Effector memory CD4-positive, alpha-beta T cell (primary cell): ENCODE measurements at places on chromosomes 12 and 14.
A peak's percentile ranks its signal among the peaks of the same experiment; 100 is the strongest.

DNA sequence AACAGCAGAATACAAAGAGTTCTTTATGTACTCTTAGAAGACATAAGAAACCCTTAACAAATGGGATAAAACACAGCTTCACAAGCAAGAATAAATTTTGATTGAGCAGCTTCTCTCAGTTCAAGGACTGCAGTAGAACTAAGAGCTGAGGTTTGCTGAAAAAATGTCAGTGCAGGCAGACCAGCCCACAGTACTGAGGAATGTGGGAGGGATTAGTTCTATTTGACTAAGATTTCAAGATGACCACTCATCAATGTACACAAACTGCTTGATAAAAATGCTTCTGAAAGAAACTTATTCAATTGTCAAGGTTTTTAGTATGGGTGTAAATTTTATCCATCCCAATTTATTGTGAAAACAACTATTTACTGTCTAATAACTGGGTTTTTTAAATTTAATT lies 138.4 kb downstream of the SEC23A start:
- DNase-seq = no peak

DNA sequence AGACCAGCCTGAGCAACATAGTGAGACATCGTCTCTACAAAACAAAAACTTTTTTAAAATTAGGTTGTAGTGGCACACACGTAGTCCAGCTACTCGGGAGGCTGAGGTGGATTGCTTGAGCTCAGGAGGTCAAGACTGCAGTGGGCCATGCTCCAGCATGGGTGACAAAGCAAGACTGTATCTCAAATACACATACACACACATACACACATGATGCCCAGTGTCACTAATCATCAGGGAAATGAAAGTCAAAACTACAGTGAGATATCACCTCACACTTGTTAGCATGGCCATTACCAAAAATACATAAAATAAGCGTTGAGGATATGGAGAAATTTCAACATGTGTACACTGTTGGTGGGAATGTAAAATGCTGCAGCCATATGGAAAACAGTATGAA lies 33.2 kb upstream of the KICS2 start:
- DNase-seq = no peak

- no peak for DNase-seq
These were observed 10.6 kb upstream of the CDKL1 start for GRCh38 chr14:50407111-50407812.

DNA sequence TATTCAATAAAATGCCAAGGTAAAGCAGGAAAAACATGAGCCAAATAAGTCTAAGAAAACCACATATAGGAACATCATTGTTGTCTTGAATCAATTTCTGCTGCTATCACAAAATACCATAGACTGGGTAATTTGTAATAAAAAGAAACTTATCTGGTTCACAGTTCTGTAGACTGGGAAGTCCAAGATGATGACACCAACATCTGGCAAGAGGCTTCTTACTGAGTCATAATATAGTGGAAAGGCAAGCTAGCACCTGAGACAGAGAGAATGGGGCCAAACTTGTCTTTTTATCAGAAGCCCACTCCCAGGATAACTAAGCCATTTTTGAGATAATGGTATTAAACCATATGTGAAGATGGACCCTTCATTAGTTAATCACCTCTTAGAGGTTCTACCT lies 975.9 kb downstream of the FLRT2 start:
- no peak for DNase-seq

- DNase-seq = no peak
These were observed 46.5 kb upstream of the ESR2 start for GRCh38 chr14:64340560-64341196.

GRCh38 chr14:78836777-78837176 lies 666.6 kb downstream of the NRXN3 start:
- no peak for DNase-seq

DNA sequence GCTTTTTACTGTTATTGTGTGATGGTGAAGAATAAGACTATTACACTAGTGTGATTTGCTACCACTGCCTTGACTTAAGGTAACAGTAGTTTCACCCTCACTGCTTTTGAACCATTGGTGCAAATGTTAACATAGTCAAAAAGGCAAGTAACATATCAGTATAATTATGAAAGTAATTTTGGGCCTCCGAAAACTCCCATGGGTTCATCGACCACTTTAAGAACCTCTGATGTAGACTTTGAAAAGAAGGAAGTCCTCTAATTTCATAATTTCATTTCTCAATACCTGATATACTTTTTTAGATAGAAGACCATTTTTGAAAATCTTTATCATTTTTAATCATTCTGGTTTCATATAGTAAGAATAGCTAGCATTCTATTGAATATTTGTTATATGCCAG lies 57.7 kb downstream of the ETNK1 start:
- no peak for DNase-seq

DNA sequence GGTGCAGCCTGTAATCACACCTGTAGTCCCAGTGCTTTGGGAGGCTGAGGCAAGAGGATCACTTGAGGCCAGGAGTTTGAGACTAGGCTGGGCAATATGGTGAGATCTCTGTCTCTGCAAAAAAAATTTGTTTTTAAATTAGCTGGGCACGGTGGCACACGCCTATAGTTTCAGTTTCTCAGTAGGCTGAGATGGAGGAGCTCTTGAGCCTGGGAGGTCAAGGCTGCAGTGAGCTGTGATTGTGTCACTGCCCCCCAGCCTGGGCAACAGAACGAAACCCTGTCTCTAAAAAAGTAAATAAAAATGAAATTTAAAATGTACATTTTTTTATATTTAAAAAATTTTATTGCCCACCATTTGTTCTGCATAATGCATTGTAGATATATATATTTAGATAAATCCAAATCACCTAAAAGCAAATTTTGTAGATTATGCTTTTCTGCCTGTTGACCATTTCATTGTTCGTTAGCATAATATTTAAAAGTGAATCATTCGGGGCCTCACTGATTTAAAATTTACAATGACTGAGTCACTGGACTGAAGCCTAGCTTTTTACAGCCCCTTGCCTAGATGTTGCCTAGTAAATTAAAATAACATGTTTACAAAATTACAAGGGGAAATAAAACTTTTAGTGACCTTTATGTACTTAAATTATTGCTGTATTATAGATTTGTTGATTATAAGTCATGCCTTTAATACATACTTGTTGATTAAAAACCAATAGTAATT lies 87.9 kb downstream of the USP15 start:
- DNase-seq = no peak

GRCh38 chr12:2083008-2083407 lies 30.2 kb downstream of the CACNA1C start:
- no peak for DNase-seq

DNA sequence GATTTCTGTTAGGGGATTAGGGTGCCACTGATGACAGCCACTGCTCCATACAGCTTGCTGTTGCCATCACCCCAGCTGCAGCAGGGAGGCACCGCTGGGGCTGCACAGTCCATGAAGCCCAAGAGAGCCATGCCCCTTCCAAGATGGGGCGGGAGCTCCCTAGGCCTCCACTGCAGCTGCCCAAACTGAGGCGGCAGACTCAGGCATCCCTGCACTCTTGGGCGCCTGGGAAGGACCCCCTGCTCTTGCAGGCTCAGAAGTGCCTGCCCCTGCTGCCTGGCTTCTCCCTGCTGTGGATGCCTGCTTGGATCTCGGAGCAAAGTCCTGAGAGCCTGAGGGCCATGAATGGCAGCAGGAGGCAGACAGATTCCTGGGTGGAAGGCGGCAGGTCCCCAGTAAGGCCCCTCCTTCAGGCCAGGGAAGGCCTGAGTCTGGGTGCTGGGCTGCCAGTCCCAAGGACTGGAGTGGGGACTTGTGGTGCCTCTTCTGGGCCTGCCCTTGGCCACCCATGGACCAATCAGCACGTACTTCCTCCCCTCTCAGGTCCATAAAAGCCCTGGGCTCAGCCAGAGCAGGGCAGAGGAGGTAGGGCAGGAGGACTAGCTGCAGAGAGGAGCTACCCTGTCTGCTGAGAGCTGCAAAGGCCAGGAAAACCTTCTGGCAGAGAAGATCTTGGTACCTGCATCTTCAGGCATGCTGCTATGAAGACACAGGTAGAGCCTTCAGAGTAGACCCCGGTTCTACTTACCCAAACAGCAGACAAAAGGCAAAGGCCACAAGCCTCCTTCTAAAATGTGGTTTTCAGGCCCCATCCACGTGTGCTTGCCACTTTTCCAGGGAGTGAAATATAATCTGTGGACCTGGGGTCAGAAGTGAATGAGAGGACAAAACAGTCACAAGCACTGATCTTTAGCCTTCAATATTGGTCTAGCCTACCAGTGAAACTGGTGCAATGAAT lies 30.0 kb upstream of the STK38L start:
- DNase-seq = no peak

GRCh38 chr14:52553671-52554575 lies 1.3 kb downstream of the GPR137C start:
- DNase-seq = peak; percentile 71

DNA sequence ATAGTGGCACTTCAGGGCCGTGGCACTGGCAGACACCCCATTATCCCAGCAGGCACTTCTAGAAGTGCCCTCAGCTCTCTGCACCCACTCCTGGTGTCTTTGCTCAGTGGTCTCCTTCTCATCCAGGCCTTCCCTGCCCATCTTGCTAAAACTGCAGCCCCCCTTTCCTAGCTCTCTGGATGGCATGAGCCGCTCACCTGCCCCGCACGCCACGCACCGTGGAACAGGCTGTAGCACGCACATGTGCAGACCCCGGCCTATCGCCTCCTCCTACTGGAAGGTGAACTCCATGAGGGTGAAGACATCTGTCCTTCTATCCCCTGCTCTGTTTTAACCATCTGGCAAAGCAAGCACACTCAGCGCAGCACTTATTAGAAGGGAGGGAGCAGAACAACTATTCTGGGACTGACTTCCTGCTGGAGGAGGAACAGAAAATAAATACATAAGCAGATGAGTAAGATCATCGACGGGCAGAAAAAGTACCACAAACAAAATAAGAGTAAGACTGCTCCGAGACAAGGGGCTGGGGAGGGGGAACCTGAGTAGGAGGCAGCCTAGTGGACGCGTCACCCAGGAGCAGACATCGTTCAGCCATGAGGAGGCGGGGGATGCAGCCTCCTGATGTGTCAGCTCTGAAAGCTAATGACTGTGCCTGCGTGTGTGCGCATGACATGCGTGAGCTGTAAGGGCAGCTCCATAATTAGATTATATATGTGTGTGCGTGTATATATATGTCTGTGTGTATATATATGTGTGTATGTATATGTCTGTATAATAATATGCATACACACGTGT lies 7.8 kb upstream of the FZD10 start:
- no peak for DNase-seq

- DNase-seq = no peak
These were observed 9.0 kb downstream of the RCOR1 start for GRCh38 chr14:102601378-102601925.

DNA sequence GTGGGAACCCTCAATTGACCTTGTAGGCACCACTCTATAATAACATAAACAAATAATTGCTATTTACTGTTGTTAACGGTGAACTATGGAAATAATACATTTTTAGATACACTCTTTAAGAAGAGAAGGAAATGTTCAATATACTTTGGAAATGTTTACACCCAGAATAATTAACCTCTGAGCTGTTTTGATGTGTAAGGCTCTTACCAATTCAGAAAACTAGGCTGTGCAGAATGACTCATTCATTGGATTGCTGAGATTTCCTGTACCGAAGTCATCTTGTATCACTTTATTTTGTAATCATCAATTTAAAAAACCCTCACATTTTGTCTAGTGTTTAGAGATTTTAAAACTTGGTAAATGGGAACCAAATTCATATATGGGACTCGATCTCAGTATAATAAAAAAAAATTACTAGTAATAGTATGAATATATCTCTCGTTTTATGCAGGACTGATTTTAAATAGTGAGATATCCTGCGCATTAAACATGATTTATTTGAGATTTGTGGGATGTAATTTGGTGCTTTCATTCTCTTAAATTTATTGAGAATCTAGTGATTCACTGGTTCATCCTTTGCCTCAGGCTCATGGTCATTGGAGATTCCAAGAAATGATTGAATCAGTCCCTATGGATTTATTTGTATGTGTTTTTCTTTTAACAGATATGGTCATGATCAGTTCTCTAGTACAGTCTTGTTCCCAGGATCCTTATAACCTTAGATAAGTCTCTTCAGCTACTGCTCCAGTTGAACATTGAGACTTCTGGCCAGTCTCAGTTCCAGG lies 3.9 kb downstream of the SAMD4A start:
- DNase-seq = no peak

GRCh38 chr12:81500788-81501187 lies 258.4 kb downstream of the PPFIA2 start:
- DNase-seq = no peak

DNA sequence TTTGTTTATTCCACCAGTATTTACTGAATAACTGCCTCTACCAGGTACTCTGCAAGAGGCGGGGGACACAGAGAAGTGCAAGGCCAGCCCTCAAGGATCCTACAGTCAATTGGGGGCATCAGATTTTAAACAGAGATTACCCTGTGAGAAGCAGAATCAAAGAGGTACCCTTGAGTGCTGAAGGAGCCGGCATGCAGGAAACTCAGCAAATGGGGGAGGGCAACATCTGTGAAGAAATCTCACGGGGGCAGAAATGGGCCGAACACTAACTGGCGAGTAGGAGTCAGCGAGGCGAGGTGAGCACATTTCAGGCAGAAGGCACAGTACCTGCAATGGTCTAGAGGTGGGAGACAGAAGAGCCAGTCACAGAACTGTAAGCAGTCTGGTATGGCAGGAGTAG lies 9.0 kb downstream of the GALNT6 start:
- DNase-seq = no peak

DNA sequence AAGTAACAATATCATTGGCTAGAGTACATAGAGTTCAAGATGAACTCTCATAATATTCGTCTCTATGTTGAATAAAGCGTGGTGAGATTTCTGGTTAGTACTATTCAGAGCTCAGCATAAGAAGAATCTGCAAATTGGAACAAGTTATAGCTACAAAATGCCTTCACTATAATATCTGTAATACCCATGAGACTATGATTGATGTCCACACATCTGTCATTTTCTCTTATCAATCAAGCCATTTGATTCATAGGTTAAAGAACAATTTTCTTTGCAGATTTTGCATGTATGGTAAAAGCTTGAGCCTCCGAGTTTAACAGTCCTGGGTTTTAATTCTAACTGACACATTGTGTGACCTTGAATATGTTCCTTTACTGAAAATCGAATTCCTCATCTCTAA lies 1.4 kb downstream of the SOCS4 start:
- DNase-seq = no peak

DNA sequence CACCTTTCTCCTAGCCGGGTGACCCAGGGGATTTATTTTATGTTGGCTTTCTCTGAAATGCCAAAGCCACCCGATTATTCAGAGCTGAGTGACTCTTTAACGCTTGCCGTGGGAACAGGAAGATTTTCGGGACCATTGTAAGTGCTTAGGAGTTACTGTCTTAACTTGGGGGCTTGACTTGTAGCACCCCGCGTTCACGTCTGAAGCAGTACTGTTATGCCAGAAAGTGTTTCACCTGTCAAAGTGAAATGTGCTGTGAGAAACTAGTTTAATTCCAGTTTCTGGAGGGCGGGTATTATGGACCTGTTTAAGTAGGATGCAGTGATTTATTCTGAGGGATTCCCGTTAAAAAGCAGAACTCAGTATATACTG lies 218 bp downstream of the LYSET start:
- DNase-seq = no peak

- DNase-seq = no peak
These were observed 115.8 kb downstream of the HECTD4 start for GRCh38 chr12:112266473-112266872.

GRCh38 chr12:65495233-65495632 lies 216.8 kb downstream of the MSRB3 start:
- DNase-seq = no peak

GRCh38 chr14:77077040-77077439 lies 21.0 kb upstream of the CIPC start:
- no peak for DNase-seq
